ENCODE measurements at places on chromosomes 2 and 18.
A peak's percentile ranks its signal among the peaks of the same experiment; 100 is the strongest.

DNA sequence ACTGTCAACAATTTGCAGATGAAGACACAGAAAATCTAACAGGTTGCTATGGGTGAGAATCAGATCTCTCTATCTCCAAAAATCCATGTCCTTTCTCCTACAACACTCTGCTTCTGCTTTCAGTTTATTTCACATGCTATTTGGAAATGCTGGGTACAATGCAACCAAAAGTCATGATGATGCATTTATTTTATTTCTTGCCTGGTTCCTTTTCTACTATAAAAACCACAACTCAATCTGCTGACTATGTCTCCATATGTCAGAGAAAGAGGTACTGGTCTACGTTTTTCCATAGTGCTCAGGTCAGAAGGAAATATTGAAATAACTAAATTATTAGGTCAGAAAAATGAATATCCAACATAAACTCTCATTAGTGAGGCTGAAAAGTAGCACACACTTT, 20.5 kb downstream of the RAD51AP2 start:
- H3K4me3 ChIP-seq = no peak overlapping the region
- no peaks in the 10 kb centered on the region for H3K27me3 ChIP-seq
- no peaks in the 10 kb centered on the region for H3K36me3 ChIP-seq
- no peak for DNase-seq

GRCh38 chr2:176125772-176126054, 3.2 kb downstream of the HOXD9 start:
- peaks cover 9% of the 10 kb centered on the region for H3K4me1 ChIP-seq
- H3K36me3 ChIP-seq = no peaks in the 10 kb centered on the region
- DNase-seq = no peak
- peaks cover 23% of the 10 kb centered on the region for H3K27me3 ChIP-seq

DNA sequence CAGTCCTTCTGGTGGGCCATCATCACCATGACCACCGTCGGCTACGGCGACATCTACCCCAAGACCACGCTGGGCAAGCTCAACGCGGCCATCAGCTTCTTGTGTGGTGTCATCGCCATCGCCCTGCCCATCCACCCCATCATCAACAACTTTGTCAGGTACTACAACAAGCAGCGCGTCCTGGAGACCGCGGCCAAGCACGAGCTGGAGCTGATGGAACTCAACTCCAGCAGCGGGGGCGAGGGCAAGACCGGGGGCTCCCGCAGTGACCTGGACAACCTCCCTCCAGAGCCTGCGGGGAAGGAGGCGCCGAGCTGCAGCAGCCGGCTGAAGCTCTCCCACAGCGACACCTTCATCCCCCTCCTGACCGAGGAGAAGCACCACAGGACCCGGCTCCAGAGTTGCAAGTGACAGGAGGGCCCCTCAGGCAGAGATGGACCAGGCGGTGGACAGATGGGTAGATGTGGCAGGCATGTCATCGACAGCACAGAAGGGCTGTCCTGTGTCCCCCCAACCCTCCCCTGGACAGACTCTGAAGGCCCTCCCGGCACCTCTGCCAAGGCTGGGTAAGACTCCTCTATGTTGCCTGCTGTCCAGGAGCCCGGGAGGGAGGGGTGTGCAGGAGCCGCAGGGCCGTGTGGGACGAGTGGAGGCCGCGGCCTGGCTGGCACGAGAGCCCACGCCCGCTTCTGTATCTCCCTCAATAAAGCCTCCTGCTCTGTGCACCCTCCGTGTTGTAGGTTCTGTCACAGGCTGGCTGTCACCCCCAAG, 2.0 kb downstream of the KCNF1 start:
- no peaks in the 10 kb centered on the region for H3K4me1 ChIP-seq
- DNase-seq = no peak
- no peaks in the 10 kb centered on the region for H3K36me3 ChIP-seq

- H3K27ac ChIP-seq = no peak overlapping the region
- H3K4me3 ChIP-seq = no peak overlapping the region
- DNase-seq = no peak
- no peaks in the 10 kb centered on the region for H3K36me3 ChIP-seq
- H3K4me1 ChIP-seq = no peaks in the 10 kb centered on the region
These were observed 306.6 kb downstream of the PTH2R start for GRCh38 chr2:208713066-208713745.

DNA sequence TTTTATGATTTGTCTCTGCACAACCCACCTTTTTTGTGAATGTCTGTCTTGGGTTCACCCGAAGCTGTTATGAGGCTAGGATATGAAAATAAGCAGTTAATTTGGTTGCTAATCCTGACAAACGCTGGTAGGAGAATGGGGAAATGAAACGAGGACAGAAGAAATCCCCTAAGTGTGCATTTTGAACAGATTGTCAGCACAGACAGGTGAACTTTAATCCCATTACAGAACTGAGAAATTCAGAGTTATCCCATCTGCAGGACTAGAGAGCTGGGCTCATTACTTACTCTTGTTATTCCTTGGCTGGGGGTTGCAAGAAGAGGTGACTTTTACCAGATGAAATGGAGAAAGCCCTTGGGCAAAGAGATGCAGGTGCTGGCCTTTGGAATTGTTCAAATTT, 123.3 kb upstream of the NYAP2 start:
- no peaks in the 10 kb centered on the region for H3K4me1 ChIP-seq
- DNase-seq = no peak
- no peak overlapping the region for H3K4me3 ChIP-seq
- no peaks in the 10 kb centered on the region for H3K27me3 ChIP-seq

DNA sequence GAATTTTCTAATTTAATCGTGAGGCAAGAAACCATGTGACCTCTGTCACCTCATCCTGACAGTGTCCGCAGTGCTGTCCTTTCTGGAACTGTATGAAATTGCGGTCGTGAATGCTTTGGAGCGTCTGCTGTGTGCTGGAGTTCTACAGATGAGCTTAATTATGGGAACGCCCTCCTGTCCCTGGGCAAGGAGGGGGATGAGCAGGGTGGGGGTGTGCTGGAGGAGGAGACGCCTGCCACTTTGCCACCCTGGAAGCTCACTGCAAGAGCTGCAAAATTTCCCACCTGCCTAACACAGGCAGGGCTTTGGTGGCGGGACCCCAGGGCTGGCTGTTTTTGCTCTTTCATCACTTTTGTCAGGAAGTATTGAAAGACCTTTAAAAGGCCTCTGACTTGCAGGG, 6.5 kb downstream of the LPIN1 start:
- H3K4me1 ChIP-seq = peaks cover 25% of the 10 kb centered on the region
- peak overlapping the region; percentile 51 for H3K27ac ChIP-seq
- H3K27me3 ChIP-seq = no peaks in the 10 kb centered on the region
- DNase-seq = no peak
- H3K4me3 ChIP-seq = no peak overlapping the region

DNA sequence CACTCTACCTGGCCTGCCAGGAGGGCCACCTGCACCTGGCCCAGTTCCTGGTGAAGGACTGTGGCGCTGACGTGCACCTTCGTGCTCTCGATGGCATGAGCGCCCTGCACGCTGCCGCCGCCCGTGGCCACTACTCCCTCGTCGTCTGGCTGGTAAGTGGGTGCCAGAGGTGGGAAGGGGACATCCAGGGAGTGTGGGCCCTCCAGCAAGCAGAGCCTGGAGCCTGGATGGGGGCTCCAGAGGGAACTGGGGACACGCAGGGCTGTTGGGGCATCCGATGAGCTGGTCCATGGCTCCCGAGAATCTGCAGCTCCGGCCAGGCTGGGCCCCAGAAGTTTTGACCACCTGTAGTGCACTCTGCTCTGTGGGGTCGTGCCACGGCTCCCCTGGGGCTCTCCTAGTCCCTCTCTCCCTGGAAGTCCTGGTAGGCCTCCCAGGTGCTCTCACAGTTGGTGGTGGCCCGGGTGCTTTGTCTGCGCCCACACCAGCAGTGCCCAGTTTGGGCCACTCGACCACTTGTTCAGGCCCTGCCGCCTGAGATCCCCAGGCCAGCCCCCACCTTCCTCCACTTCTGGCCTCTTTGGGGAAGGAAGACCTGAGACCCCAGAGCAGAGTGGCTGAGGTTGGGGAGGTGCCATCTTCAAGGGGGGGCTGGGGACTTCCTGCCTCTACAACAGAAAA, 4.7 kb downstream of the ESPNL start:
- no peak overlapping the region for H3K27ac ChIP-seq
- H3K4me3 ChIP-seq = no peak overlapping the region
- peaks cover 18% of the 10 kb centered on the region for H3K4me1 ChIP-seq

Measured in liver (tissue), 10 donors.